ENCODE measurements at places on chromosomes 1 and 21.
A peak's percentile ranks its signal among the peaks of the same experiment; 100 is the strongest.

- DNase-seq: no peak
Observed at GRCh38 chr21:33820230-33820770, 95.3 kb downstream of the ATP5PO start.

- no peak for DNase-seq
Observed at GRCh38 chr1:179803104-179803503, 60.0 kb downstream of the FAM163A start.

GRCh38 chr1:59422921-59423575, 126.2 kb downstream of the FGGY start:
- DNase-seq: no peak

- peak; percentile 72 for DNase-seq
Observed at GRCh38 chr1:156123356-156124196, 9.1 kb downstream of the LMNA start.

GRCh38 chr21:15051644-15052458, 12.9 kb downstream of the NRIP1 start:
- DNase-seq: no peak
